ENCODE measurements at places on chromosomes 5 and 9. TPM values are rescaled to one million over a fixed set of nuclear protein-coding genes. Genes with fewer than 3 reads are reported as not detected.

DNA sequence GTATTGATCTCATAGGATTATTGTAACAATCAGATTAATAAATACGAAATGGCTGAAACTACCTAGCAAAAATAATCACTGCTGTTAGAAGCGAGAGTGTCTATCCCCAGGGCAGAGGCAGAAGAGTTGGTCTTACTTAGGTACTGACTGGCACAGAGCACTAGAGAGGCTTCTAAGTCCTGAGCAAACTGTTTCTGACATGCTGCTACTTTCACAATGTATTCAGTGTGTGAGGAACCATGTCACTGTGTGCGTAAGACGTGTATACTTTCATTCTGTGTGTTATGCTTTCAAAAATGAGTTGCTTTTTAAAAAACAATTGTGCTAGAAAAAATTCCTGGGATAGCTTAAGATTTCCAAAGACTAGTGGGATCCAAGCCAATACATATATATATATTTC lies 5.5 kb upstream of the KLHL9 start:
- DNase-seq, result no peak

DNA sequence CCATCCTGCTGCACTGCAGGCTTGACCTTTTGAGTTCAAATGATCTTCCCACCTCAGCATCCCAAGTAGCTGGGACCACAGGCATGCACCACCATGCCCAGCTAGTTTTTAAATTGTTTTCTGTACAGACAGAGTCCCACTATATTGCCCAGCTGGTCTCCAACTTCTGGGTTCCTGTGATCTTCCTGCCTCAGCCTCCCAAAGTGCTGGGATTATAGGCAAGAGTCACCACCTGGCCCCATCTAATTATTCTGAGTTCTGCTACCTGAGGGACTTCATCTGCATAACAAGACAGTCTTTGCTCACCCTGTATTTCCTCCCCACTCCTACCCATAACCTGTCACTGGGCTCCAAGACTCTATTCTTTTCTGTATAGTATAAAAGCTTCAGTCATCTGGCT lies 54.6 kb upstream of the CEMIP2 start:
- DNase-seq, result no peak

Gene PRPF4
- 21.9 TPM for total RNA-seq

- no peak for DNase-seq
These were observed 18.6 kb upstream of the TJP2 start for GRCh38 chr9:69155341-69156030.

Gene ADAMTS13
- 27.9 TPM for total RNA-seq

DNA sequence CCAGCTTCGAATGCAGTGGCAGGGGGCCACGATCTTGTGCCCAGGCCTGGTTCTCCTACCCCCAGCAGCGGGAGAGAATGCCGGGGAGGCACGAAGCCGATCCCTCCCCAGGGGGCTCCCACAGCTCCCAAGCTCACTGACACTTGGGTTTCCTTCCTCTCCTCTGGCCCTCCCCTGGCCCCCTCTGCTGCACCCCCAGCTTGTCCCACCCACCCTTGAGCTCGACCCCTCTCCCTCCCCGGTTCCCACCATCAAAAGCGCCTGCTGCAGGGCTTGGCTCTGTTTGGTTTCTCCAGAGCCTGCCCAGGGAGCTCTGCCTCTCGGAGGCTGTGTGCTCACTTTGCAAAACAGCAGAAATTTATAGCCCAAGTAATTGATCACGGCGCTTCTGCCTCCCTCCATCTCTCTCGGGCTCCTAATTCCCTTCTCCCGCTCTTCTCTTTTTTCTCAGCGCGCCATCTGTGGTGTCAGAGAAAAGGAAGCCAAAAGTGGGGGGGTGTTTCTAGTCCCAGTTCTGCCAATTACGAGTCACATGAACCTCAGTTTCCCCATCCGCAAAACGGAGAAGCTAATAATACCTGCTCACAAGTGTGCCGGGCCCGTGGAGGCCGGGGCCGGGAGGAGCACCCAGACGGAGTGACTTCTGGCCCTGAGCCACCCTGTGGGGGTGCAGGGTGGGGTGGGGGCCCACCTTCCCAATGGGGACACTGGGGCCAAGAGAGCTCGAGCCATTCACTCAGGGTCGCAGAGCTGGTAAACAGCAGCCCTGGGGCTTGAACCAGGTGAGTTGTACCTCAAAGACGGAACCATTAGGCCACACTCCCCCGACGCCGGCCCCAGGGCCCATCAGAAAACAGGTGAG lies 141.2 kb upstream of the IER5L start:
- no peak for DNase-seq

- DNase-seq, result no peak
These were observed 21.3 kb downstream of the OR2V2 start for GRCh38 chr5:181168595-181169118.

Gene FSTL4
- total RNA-seq, result 29.0 TPM

GRCh38 chr5:95042037-95042436 lies 242.9 kb downstream of the MCTP1 start:
- DNase-seq, result no peak

DNA sequence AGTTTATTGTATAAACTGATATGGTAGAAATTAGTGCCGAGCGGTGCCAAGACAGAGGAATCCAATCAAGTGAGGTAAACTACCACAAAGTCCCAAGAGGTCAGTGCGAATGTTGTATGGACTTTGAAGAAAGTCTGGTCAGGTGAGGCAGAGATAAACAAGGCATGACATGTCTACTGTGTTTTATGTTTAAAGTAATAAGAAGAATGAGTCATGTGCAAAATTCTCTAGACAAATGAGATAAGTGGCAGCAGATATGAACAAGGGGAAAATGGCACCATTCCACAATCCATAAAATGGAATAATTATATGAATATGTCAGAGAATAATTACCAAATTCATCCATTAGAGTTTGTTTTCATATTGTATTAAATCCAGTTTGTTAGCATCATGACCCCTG lies 364.1 kb upstream of the CCNH start:
- no peak for DNase-seq

Gene CDC14B
- 9.2 TPM for total RNA-seq

- no peak for DNase-seq
These were observed 1090.4 kb upstream of the CDH6 start for GRCh38 chr5:30103052-30103451.

Gene CRHBP
- not detected for total RNA-seq

DNA sequence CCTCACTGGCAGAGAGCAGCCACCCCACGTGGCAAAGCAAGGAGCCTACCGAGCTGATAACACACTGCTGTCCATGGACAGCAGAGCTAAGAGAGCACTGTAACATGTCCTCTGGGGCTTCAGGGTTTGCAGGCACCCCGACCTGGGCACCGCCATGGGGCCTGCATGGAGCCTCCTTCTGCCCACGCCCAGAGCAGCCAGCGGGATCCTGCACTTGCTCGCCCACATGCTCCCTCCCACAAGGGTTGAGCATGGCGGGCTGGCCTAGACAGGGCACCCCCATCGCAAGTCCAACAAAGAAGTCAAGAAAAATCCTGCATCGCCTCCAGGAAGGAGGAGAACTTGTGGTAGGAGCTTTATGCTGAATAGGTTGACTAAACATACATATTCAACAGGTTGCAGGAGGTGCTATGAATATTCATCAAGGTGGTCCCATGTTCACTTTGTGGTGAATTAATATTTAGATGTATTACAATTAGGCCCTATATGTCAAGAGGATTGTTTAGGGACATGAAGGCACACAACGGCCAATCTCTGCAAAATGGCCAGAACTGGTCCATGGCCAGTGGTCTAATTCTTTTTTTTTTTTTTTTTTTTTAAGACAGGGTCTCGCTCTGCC lies 3.8 kb upstream of the MIGA2 start:
- DNase-seq, result no peak

DNA sequence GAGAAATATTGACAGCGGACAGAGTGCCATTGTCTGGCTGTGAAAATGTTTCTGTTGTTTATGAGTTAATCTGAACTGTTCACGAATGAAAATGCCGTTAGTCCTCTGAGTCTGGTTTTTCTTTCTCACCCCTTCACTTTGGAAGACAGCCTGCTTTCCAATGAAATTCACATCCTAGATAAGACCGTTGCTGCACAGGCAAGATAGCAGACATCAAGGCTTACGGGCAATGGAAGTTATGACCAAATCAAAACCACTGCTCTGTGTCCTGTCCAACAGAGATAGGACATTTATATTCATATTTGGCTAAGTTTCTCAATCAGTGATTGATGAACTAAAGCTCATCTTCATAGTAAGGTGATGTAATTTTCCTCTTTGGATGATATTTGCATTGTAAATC lies 180.0 kb upstream of the DMAC1 start:
- DNase-seq, result no peak

Gene WDR38
- not detected for total RNA-seq

Gene PCDHGC5
- total RNA-seq, result 4.0 TPM

DNA sequence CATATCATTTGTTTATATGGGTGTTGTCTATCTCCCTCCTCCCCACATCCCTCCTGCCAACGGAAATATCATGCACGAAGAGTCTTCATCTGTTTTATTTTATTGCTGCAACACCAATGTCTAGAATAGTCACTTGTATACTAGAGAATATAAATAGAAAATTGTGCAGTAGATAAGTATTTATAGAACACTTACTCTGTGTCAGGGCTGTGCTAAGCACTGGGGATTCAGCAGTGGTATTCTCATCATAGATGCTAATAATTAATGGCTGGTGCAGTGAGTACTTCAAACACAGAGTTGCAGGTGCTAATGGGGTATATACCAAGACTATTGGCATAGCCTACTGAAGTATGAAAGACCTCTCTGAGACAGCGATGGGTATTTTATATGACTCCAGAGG lies 353.5 kb upstream of the CDH6 start:
- no peak for DNase-seq

GRCh38 chr5:145499483-145499882 lies 335.7 kb downstream of the PRELID2 start:
- DNase-seq, result no peak

DNA sequence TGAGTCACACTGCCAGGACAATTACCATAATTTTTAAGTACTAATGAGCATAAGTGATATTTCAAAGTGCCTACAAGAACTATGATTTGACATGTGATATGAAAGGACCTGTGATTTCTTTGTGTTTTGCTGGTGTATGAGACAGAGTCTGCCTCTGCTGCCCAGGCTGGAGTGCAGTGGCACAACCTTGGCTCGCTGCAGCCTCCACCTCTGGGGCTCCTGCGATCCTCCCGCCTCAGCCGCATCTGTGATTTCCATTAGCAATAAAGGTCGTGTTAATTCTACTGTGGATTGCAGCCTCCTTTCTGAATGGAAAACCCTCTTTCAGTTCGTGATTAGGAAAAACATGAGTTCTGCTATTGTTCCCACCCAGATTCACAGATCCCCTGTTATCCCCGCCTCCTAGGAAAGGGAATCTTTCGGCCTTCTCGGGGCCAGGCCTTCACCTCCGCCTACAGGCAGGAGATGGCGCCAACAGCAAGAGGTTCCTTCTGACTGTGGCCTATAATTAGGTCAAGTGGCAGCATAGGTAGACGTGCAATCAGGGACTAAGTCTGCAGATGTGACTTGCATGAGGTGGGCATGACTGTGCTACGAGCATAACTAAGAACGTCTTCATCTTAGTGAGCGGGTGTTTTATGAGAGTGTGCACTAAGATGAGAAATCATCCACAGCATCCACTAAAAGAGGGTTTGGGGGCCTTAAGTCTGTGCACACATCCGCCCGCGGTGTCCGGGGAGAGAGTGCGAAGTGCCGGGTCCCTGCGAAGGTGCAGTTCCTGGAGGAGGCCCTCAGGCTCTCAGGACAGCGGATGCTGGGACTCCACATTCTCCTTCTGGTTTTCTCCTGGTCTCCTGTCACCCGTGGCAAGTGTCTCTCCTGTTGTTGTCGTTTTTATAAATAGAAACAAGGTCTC lies 23.1 kb downstream of the TRIM7 start:
- peak; percentile 78 for DNase-seq

Gene GPR150
- total RNA-seq, result not detected

DNA sequence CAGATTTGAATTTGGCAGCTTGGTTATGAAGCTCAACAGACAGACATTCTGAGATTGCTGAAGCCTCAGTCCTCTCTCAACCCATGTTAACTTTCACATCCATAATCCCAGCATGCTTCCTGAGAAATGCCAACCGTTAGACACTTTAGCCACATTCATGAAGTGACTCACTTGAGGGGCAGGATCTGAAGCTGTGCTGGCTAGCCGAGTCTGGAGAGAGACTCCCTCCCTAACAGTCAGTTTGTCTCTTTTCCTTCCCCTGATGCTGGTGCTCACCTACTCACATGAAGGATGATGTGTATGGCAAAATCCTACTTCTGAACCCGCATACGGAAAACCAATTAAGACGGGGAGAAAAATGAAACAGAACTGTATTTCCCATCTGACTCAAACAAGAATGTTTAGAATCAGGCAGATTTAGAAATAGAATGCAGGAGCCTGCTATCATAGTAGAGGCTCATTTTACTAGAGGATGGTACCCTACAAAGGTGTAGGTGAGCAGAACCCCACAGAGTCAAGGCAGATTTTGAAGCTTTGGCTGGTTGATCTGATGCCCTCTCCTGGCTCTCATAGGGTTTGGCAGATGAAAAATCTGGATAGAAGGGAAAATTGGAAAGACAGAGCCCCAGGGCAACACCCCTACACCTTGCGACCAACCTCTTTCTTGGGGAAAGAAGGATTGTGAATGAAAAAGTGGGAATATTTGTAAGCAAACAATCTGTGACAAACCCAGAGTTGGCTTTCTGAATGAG lies 150.9 kb upstream of the LHFPL2 start:
- DNase-seq, result no peak

GRCh38 chr5:176561259-176561658 lies 12.1 kb downstream of the CDHR2 start:
- DNase-seq, result no peak

Gene AIF1L
- total RNA-seq, result 16.7 TPM

DNA sequence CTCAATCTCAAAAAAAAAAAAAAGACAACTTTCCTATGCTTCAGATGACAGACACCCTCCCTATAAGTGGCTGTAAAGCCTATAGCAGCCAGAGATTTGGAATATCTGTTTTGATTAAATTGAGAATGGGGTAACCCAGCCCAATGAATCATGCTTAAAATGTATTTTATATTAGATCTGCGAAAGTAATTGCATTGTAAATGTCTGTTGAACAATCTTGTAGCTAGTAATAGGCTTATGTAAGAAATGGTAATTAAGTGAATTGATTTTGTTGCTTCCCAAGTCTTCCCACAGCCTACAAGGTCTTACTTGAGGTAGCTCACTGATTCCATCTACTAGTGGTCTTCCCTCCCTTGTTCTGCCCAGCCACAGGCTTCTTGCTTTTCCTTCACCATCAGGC lies 590.7 kb downstream of the ACTL7B start:
- no peak for DNase-seq
